ENCODE measurements at places on chromosomes 13 and 19. TPM values are rescaled to one million over a fixed set of nuclear protein-coding genes. Genes with fewer than 3 reads are reported as not detected.

GRCh38 chr19:56441206-56441792, 35.8 kb downstream of the ZNF667 start:
- no peaks in the 10 kb centered on the region for H3K27me3 ChIP-seq
- H3K27ac ChIP-seq, result no peak overlapping the region
- H3K4me3 ChIP-seq, result no peak overlapping the region
- peaks cover 13% of the 10 kb centered on the region for H3K36me3 ChIP-seq

DNA sequence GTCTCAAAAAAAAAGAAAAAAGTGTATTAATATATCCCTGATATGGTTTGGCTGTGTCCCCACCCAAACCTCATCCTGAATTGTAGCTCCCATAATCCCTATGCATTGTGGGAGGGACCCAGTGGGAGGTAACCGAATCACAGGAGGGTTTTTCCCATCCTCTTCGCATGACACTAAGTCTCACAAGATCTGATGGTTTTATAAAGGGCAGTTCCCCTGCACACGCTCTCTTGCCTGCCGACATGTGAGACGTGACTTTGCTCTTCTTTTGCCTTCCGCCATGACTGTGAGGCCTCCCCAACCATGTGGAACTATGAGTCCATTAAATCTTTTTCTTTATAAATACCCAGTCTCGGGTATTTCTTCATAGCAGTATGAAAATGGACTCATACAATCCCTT, 17.7 kb downstream of the STK24 start:
- H3K4me3 ChIP-seq, result no peak overlapping the region
- H3K27ac ChIP-seq, result no peak overlapping the region
- DNase-seq, result no peak
- H3K27me3 ChIP-seq, result no peaks in the 10 kb centered on the region
- peaks cover 17% of the 10 kb centered on the region for H3K36me3 ChIP-seq

GRCh38 chr19:56309511-56310185, 5.0 kb downstream of the ZSCAN5A start:
- DNase-seq, result peak; percentile 75
- no peaks in the 10 kb centered on the region for H3K27me3 ChIP-seq
- H3K27ac ChIP-seq, result no peak overlapping the region
- no peak overlapping the region for H3K4me3 ChIP-seq

GRCh38 chr19:35963514-35963913, 27.3 kb downstream of the LRFN3 start:
- no peaks in the 10 kb centered on the region for H3K36me3 ChIP-seq
- no peak overlapping the region for H3K27ac ChIP-seq
- H3K27me3 ChIP-seq, result peaks cover 17% of the 10 kb centered on the region
- DNase-seq, result peak; percentile 63

GRCh38 chr19:3135961-3136683, at the start of gene GNA15:
Gene GNA15, plus strand, starts transcription at chr19:3136033. Its CDS starts 418 bp downstream, at chr19:3136451.
- peaks cover 3% of the 10 kb centered on the region for H3K27me3 ChIP-seq
- DNase-seq, result peak; percentile 48
- H3K27ac ChIP-seq, result peak within 1 kb of the TSS; percentile 63
- peaks cover 12% of the 10 kb centered on the region for H3K36me3 ChIP-seq

- no peak overlapping the region for H3K4me3 ChIP-seq
- DNase-seq, result no peak
- no peak overlapping the region for H3K27ac ChIP-seq
- peaks cover 20% of the 10 kb centered on the region for H3K36me3 ChIP-seq
- no peaks in the 10 kb centered on the region for H3K4me1 ChIP-seq
- H3K27me3 ChIP-seq, result no peaks in the 10 kb centered on the region
These were observed 26.8 kb upstream of the TINCR start for GRCh38 chr19:5594521-5594950.

GRCh38 chr13:89687066-89687465, 1660.4 kb upstream of the MIR17HG start:
- no peaks in the 10 kb centered on the region for H3K27me3 ChIP-seq
- no peak overlapping the region for H3K4me3 ChIP-seq
- H3K4me1 ChIP-seq, result no peaks in the 10 kb centered on the region
- no peaks in the 10 kb centered on the region for H3K36me3 ChIP-seq

GRCh38 chr13:45051315-45051714, 62.0 kb downstream of the GPALPP1 start:
- peaks cover 3% of the 10 kb centered on the region for H3K27me3 ChIP-seq
- peaks cover 22% of the 10 kb centered on the region for H3K4me1 ChIP-seq
- H3K27ac ChIP-seq, result no peak overlapping the region
- no peak for DNase-seq
- H3K4me3 ChIP-seq, result no peak overlapping the region

DNA sequence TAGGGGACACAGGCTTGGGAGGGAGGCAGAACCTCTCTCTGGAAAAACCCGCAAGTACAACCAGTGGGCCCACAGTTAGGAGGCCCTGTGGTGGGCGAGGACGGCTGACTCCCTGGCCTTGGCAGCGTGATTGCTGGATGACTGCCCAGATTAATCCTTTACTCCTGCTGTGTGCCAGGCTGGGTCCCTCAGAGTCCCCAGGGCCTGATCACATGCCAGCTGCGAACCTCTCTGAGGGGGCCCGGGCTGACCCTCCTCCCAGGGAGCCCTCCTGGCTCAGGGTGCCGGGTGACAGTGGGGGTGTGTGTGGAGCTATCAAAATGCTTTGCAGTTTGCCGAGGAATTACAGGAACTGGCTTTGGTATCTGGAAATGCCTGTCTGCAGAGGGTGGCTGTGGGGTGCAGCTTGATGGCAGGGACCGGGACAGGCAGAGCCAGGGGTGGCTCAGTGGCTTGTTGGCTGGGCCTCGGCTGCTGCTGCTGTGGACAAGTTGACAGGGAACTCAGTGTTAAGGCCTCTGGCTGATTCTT, 48.9 kb downstream of the DNM2 start:
- no peak for DNase-seq
- peak overlapping the region; percentile 25 for H3K27ac ChIP-seq
- no peaks in the 10 kb centered on the region for H3K27me3 ChIP-seq
- peaks cover 18% of the 10 kb centered on the region for H3K4me1 ChIP-seq
- peaks cover 26% of the 10 kb centered on the region for H3K36me3 ChIP-seq

DNA sequence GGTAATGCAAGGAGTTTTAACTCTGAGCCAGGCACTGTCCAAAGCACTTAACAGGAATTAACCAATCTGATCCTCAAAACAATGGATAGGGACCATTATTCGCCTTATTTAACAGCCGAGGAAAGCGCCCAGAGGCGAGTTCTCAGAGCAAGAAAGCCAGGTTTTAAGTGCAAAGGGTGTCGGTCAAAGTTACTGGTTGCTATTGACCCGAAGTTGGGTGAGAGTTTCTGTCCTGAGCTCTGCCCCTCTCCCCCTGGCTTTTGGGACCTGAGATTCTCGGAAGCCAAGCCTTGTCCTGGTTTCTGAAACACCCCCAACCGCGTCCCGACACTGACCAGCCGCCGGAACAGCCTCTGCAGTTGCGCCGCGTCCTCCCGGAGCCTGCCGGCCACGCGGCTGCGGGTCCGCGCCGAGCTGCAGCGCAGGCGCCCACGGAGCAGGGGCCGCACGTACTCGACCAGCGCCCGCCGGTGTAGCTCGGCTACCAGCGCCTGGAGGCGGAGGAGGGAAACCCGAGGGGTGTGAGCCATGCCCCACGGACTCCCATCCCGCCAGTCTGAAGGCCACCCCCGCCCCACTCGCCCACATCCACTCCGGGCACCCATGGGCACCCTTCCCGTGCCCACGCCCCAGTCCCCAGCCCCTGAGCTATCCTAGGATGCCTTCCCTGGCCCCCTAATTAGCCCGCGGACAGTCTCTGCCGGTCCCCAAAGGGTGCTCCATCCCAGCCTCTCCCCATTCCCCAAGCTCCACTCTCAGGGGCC, 27.8 kb downstream of the EXOC3L2 start:
- H3K27ac ChIP-seq, result no peak overlapping the region
- no peak for DNase-seq
- peaks cover 3% of the 10 kb centered on the region for H3K4me1 ChIP-seq
- H3K36me3 ChIP-seq, result no peaks in the 10 kb centered on the region
- H3K4me3 ChIP-seq, result no peak overlapping the region

DNA sequence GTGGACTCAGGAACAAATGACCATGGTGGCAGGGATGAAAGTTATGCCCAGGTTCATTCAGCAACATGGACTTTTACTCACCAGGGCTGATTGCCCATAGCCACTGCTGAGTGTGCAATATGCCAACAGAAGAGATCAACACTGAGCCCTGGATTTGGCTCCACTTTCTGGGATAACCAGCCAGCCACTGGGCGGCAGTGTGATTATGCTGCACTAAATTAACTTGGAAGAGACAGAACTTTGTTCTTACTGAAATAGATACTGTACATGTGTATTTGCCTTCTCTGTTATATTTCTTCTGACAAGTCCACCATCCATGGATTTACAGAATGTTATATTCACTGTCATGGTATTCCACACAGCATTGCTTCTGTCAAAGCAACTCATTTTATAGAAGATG, 257.4 kb downstream of the TDRD3 start:
- H3K4me3 ChIP-seq, result no peak overlapping the region
- H3K4me1 ChIP-seq, result no peaks in the 10 kb centered on the region
- H3K36me3 ChIP-seq, result no peaks in the 10 kb centered on the region
- H3K27ac ChIP-seq, result no peak overlapping the region

DNA sequence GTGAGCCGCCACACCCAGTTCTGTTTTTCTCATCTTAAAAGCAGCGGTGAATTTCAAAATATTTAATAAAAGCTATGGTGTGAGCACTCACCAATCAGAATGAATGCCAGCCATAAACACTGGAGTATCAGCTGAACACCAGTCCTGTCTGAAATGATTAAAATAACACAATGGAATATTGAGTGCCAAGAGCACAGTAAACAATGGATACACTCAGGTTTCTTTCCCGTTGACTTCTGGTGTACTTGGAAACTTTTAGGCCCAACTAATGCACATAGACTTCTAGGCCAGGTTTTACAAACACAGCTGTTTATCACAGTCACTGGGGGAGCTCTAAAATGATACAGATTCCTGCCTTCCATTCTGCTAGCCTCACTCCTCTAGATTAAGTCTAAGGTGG, 68.3 kb downstream of the SLC6A16 start:
- H3K36me3 ChIP-seq, result peaks cover 4% of the 10 kb centered on the region
- H3K27ac ChIP-seq, result no peak overlapping the region
- peaks cover 13% of the 10 kb centered on the region for H3K27me3 ChIP-seq
- DNase-seq, result no peak
- no peaks in the 10 kb centered on the region for H3K4me1 ChIP-seq

DNA sequence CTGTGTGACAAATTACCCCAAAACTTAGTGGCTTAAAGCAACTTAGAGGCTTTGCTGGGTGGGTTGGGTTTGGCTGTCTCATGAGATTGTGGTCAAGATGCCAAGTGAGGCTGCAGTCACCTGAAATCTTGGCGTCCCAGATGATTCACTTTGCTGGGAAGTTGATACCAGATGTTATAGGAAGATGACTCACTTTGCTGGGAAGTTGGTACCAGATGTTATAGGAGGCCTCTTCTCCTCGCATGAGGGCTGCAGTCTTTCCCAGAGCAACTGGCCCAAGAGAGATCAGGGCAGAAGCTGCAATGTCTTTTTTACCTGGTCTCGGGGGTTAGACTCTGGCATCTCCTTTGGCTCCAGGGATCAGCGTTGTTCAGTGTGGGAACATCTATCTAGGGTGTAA, 16.8 kb downstream of the TEX29 start:
- no peak for DNase-seq
- no peak overlapping the region for H3K4me3 ChIP-seq
- no peak overlapping the region for H3K27ac ChIP-seq
- H3K4me1 ChIP-seq, result no peaks in the 10 kb centered on the region

- H3K4me3 ChIP-seq, result no peak overlapping the region
- DNase-seq, result no peak
- H3K4me1 ChIP-seq, result peaks cover 12% of the 10 kb centered on the region
- peaks cover 13% of the 10 kb centered on the region for H3K36me3 ChIP-seq
- no peaks in the 10 kb centered on the region for H3K27me3 ChIP-seq
These were observed 8.8 kb downstream of the SPPL2B start for GRCh38 chr19:2337329-2337707.

- no peak for DNase-seq
- H3K4me3 ChIP-seq, result no peak overlapping the region
- H3K4me1 ChIP-seq, result no peaks in the 10 kb centered on the region
- no peaks in the 10 kb centered on the region for H3K36me3 ChIP-seq
- no peaks in the 10 kb centered on the region for H3K27me3 ChIP-seq
These were observed 222.1 kb downstream of the MZT1 start for GRCh38 chr13:72505376-72505775.

- no peaks in the 10 kb centered on the region for H3K36me3 ChIP-seq
- no peaks in the 10 kb centered on the region for H3K4me1 ChIP-seq
- H3K27ac ChIP-seq, result no peak overlapping the region
These were observed 267.3 kb downstream of the DCT start for GRCh38 chr13:94212196-94212595.

DNA sequence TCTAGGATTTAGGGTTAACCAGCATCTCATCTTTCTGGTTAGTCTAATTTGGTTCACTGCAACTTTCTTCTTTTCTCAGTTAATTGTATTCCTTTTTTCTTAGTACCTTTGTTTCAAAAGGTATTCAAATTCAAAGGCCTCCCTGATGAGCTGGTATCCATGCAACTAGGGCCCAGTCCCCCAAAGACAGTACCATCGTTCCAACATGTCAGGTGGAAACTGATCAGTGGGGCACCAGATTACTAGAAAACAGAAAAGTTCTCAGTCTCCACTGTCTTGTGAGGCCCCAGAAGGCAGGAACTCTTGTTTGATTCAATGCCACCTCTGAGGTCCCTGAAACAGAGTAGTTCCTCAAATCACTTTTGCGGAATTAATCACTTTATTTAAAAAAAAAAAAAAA, 303.2 kb upstream of the NBEA start:
- DNase-seq, result no peak
- no peak overlapping the region for H3K4me3 ChIP-seq
- H3K4me1 ChIP-seq, result no peaks in the 10 kb centered on the region
- no peaks in the 10 kb centered on the region for H3K36me3 ChIP-seq
- H3K27ac ChIP-seq, result no peak overlapping the region
- no peaks in the 10 kb centered on the region for H3K27me3 ChIP-seq

- H3K27ac ChIP-seq, result no peak overlapping the region
- H3K27me3 ChIP-seq, result no peaks in the 10 kb centered on the region
- no peak overlapping the region for H3K4me3 ChIP-seq
- peaks cover 42% of the 10 kb centered on the region for H3K36me3 ChIP-seq
- peaks cover 12% of the 10 kb centered on the region for H3K4me1 ChIP-seq
These were observed 12.1 kb downstream of the GPR18 start for GRCh38 chr13:99246100-99246499.

- no peak overlapping the region for H3K27ac ChIP-seq
- peak overlapping the region; percentile 10 for H3K4me3 ChIP-seq
- peaks cover 4% of the 10 kb centered on the region for H3K4me1 ChIP-seq
- no peaks in the 10 kb centered on the region for H3K36me3 ChIP-seq
- H3K27me3 ChIP-seq, result peaks cover 57% of the 10 kb centered on the region
These were observed 8.3 kb downstream of the COL4A1 start for GRCh38 chr13:110298505-110299282.

GRCh38 chr19:14004619-14005348, 1.3 kb downstream of the RFX1 start:
- peak overlapping the region; percentile 85 for H3K27ac ChIP-seq
- peaks cover 8% of the 10 kb centered on the region for H3K36me3 ChIP-seq
- DNase-seq, result no peak
- peaks cover 43% of the 10 kb centered on the region for H3K4me1 ChIP-seq

GRCh38 chr13:79531542-79532254, 50.7 kb downstream of the NDFIP2 start:
- no peak overlapping the region for H3K4me3 ChIP-seq
- H3K27me3 ChIP-seq, result no peaks in the 10 kb centered on the region
- DNase-seq, result no peak
- no peak overlapping the region for H3K27ac ChIP-seq
- peaks cover 24% of the 10 kb centered on the region for H3K4me1 ChIP-seq

GARIN5A gene
- 0.57 TPM for total RNA-seq

APOC4 gene
- not detected for total RNA-seq

CGB5 gene
- total RNA-seq, result not detected

HSH2D gene
- total RNA-seq, result 80.6 TPM

DUXA gene
- total RNA-seq, result not detected

N4BP2L1 gene
- total RNA-seq, result 53.0 TPM
